Activated CD4-positive, alpha-beta T cell treated with anti-CD3 and anti-CD28 coated beads, Interleukin-2, amount 50 U/mL, for 24 hours (primary cell): ENCODE measurements at places on chromosomes 3 and 15.

GRCh38 chr3:56119575-56120349 is 348.5 kb downstream of the ERC2 start:
- no peak for DNase-seq

GRCh38 chr3:113498221-113499005 is 16.5 kb downstream of the SPICE1 start:
- no peak for DNase-seq

GRCh38 chr3:68025189-68025588 is 370.8 kb upstream of the SUCLG2 start:
- DNase-seq = no peak

- no peak for DNase-seq
These were observed 266.8 kb upstream of the NECTIN3 start for GRCh38 chr3:110804856-110805255.

DNA sequence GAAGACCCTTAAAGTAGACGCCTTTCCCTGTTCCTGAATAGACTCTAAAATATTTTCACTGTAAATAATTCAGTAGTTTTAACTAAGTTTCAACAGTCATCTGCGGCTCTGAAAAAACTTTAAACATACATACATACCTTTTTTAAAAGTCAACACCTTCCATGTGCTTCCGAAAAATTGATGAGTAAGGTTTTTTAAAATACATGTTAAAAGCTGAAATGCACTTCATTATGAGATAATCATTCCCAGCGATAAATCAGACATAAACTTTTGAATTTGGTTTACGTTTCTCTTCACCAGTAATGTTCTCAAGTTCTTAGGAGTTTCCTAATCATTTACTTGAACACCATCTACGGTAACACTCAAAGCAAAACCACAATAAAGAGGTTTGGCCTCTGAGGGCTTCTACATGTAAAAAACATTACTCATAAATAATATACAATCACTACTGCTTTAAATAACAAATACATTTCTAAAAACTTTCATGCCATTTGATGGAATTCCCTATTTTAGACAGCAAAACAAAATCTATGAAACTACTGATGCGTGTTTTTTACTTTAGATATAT is 403.5 kb downstream of the SHQ1 start:
- DNase-seq = no peak

GRCh38 chr3:60983906-60984305 is 267.3 kb downstream of the FHIT start:
- DNase-seq = no peak

- DNase-seq = no peak
These were observed 384.9 kb upstream of the NECTIN3 start for GRCh38 chr3:110686701-110687100.

GRCh38 chr3:102020735-102021134 is 171.4 kb downstream of the NFKBIZ start:
- DNase-seq = no peak

DNA sequence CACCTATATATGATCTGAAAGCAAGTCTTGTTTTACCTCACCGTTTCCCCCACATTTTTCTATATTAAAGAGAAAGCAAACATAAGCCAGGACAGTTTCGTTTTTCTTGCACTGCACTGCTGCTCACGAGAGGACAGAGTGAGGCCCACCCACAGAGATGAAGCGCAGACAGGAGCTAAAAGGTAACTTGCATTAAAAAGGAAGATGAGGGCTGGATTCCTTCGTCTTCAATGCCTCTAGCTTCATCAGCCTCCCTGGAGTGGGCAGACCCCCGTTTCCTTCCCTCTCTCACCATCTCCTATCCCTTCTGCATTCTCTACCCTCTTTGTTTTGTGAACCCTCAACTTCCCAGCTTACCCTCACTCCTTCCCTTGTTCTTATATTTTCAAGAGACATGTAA is 18.9 kb downstream of the SUMF1 start:
- DNase-seq = no peak

- peak; percentile 7 for DNase-seq
These were observed 292 bp downstream of the USP4 start for GRCh38 chr3:49339581-49339940.

DNA sequence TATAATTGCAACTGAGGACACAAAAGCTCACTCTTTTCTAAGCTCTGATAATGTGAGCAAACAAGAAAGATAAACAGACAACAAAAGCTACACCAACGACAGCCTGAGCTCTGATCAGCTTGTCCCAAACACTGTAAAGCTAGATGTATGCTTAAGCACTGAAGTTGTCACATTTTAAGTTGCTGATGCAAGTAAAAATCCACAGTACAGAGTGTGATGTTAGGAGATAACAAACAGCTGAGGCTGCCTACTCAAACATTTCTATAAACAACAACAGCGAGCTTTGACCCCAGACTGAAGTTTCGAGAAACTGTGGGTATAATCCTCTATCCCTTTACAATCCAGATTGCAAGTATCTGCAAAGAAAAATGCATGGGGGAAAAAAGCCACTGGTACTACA is 10.7 kb downstream of the MTHFS start:
- no peak for DNase-seq

- no peak for DNase-seq
These were observed 11.4 kb downstream of the GPR87 start for GRCh38 chr3:151305060-151305774.

DNA sequence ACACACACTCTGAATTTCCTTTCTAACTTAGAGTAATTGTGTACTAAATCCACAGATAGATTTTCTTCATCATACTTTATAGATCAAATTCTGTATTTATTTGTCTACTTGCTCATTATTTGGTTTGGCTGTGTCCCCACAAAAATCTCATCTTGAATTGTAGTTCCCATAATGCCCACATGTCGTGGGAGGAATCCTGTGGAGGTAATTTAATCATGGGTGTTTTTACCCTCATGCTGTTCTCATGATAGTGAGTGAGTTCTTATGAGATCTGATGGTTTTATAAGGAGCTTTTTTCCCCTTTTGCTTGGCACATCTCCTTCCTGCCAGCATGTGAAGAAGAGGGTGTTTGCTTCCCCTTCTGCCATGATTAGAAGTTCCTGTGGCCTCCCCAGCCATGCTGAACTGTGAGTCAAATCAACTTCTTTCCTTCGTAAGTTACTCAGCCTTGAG is 198.3 kb upstream of the TGFBR2 start:
- no peak for DNase-seq

DNA sequence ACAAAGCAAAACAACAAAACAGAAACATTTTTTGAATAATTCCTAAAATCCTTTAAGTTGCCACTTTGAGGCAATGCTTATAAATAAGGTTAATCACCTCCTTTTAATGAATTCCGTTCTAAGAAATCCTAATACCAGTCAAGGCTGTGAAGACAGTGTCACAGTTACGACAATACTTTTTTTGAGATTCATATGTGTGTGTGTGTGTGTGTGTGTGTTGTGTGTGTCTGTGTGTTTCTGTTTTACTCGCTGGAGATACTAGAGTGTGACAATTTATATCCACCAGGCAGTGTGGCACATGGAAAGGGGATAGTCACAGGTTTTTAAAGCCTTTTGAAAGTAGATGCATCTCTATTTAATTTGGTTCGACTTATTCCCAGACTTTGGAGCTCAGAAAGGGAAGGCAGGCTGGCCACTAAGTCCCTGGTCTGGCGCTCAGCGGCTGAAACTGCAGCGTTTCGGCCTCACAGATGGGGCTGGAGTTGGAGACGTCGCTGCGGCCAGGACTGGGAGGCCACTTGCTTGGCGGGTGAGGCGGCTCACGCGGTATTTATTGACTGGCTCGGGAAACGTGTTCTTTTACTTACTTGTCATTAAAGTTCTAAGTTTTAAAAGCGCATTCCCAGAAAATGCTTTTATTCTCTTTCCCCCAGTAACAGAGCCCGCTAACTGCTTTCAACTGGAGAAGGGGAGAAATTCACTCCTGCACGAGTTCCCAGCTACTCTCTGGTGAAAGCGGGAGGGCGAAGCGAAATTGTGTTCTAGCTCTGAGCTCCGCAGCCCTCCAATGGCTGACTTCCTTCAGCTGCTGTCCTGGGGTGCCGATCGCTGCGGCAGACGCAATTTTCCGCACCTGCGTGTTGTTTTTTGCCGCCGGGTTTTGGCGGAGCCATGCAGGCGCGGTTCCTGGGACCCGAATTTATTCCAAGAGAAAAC is 13.7 kb downstream of the ZIC1 start:
- DNase-seq = no peak

- no peak for DNase-seq
These were observed 32.0 kb downstream of the CORO2B start for GRCh38 chr15:68610825-68611224.

- no peak for DNase-seq
These were observed 491 bp upstream of the SENP7 start for GRCh38 chr3:101513419-101513986.
